ENCODE measurements at places on chromosomes 1 and 21. TPM values are rescaled to one million over a fixed set of nuclear protein-coding genes. Genes with fewer than 3 reads are reported as not detected.

The MPL gene
- polyA plus RNA-seq: 0.07 TPM

The COL24A1 gene
- not detected for polyA plus RNA-seq

The DNAJC6 gene
- polyA plus RNA-seq: 0.56 TPM

The VSIG8 gene
- polyA plus RNA-seq: 0.03 TPM

The ARHGAP29 gene
- polyA plus RNA-seq: 18.3 TPM

The ADAMTS4 gene
- polyA plus RNA-seq: 5.9 TPM

The BEST4 gene
- polyA plus RNA-seq: not detected

The MIXL1 gene
- not detected for polyA plus RNA-seq

The SHE gene
- 26.8 TPM for polyA plus RNA-seq

The PODN gene
- polyA plus RNA-seq: 10.3 TPM

Data from adipose tissue (tissue), 3 donors.